ENCODE measurements at places on chromosomes 4 and X.

DNA sequence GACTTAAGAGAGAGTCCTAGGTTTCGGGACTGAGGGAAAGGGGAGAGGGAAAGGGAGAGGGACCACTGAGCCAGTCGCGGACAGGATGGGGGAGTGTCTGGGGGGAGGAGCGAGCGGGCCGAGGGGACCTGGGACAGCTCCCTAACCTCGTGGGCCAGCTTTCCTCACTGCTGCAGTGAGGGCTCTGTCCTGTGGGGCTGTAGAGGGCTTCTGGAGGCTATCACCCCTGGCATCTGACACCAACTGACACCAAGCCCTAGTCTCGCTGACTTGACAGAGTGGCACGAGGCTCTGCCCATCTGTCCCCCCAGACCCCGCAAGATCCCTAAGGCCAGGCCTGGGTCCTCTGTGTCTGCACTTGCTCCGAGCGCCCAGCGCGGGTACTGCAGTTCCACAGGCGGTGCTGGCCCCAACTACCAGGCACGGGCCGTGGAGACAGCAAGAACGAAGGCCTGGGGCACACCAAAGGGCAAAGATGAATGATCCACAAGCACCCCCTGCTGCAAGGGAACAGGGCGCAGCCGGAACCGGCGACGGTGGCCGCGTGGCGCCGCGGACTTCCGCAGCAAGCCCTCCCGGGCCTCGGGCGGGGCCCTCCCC is 465 bp downstream of the HAUS7 start:
- no peak for DNase-seq

GRCh38 chr4:37279121-37279520 is 34.6 kb downstream of the NWD2 start:
- no peak for DNase-seq

- DNase-seq, result no peak
These were observed 105.7 kb downstream of the SLITRK2 start for GRCh38 chrX:145923376-145923775.

DNA sequence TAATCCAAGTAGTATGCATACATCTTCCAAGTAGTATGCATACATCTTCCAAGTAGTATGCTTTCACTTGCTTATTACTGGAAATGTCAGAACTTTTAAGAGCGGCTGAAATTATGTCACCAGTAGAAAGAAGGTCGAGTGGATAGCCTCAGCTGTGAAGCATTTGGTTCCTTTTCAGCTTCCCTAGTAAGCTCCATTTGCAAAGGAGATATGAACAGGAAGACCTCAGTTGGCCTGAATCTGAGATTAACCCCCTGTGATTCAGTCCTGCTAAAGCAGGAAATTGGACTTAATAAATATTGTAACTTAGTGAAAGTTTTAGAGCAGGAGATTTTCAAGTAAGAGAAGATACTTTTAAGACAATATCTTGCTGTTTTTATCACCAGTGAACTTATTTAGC is 48.1 kb downstream of the PCDH7 start:
- no peak for DNase-seq

DNA sequence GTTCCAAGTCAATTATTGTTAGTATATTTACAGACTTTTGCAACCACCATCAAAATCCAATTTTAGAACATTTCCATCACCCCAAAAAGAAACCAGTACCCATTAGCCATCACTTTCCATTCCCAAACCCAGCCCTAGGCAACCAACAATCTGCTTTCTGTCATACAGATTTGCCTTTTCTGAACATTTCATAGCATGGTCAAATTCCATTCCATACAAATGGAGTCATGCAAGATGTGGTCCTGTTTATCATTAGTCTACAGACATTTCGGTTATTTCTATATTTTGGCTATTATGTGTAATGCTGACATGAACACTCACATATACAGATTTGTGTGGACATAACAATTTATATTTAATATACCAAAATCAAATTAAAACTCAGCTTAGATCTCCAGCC is 508.7 kb downstream of the ZNF674 start:
- no peak for DNase-seq

GRCh38 chrX:135931644-135932487 is 38.4 kb downstream of the SAGE1 start:
- no peak for DNase-seq

GRCh38 chr4:2378898-2379297 is 39.5 kb downstream of the ZFYVE28 start:
- DNase-seq, result no peak

DNA sequence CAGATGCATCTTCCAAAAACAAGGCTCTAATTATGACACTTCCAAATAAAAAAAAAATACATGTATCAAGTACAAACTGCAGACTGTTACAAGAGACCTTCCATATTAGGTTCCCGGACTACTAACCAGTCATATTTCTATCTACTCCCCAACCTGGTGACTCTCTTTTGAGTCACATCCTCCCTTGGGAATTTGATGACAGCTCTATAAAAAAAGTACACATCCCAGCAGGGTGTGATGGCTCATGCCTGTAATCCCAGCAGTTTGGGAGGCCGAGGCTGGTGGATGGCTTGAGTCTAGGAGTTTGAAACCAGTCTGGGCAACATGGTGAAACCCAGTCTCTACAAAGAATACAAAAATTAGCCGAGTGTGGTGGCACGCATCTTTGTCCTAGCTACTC is 14.9 kb downstream of the RPGR start:
- DNase-seq, result no peak

DNA sequence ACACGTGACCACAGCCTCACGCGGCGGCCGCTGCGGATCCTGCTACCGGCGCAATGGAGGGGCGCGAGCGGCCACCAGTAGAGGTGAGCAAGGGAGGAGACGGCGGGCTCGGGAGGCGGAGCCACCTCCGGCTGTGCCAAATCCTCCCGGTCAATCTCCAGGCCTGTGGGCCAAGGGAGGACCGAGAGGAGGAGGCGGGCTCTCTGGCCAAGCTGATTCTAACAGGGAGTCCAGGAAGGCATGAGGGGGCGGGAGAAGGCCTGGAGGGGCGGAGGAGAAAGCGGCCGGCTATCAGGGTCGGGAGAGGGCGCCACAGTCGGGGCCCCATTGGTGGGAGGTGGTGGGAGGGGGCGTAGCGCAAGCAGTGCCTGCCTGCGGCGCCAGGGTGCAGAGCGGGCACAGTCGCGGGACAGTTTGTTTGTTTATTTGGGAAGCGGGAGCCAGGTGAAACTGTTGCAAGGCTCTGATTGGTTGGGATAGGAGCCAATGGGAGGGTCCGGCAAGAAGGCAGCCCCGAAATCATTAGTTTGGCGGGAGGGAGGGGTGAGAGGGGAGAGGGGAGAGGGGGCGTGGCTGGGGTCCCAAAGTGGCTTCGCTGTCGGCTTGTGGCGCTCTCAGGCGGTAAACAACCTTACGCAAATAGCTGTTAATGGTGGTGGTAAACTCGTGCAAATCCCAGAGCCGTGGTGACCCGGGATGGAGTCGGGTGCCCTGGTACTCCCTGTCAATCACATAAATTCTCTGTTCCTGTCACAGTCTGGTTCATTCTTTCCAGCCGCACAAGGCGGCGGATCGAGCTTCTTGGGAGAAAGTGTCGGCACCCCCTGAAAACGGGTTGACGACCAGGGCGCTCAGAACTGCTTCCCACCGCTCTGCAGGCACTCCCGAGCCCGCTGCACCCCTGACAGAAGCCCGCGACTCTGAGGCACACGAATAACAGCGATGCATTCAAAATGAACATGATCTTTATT is at the start of gene IRS4:
Gene IRS4, minus strand, starts transcription at position 55 of the 971 bp plus-strand sequence.
- no peak for DNase-seq

DNA sequence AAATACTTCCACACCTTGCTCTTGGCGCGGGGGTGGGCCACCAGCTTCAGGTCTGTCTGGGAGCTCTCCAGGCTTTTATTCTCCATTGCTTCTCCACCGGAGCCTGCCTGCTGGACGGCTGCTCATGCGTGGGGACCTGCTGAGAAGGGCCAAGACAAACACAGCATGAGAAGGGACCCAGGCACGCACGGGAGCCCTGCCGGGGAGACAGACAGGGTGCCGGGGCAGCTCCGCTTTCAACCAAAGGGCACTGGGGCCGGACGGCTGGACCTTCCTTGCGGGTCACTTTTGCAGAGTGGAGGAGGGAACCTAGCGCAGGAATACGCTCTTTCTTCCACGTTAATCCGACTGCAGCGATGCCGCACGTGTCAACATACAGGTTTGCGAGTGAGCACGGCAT is 10.1 kb downstream of the DHRSX start:
- no peak for DNase-seq

- no peak for DNase-seq
These were observed 41.4 kb downstream of the SPRY1 start for GRCh38 chr4:123438031-123438430.

GRCh38 chrX:102976793-102977495 is 39.9 kb downstream of the RAB40AL start:
- no peak for DNase-seq

DNA sequence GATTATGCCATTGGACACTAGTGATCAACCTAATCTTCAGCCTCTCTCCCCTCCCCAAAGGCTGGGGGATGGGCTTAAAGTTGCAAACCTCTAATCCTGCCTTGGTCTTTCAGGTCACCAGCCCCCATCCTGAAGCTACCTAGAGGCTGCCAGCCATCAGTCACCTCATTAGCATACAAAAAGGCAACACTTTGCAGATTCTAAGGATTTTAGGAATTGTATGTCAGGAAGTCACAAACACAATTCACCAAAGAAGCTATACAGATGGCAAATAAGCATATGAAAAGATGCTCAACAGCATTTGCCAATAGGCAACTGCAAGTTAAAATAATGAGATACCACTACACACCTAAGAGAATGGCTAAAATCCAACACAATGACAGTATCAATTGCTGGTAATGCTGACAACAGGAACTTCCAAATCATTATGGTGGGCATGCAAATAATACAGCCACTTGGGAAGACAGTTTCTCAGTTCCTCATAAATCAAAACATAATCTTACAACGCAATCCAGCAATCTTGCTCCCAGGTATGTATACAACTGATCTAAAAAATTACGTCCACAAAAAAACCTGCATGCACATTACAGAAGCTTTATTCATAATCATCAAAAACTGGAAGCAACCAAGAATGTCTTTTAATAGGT is 9.0 kb upstream of the PIM2 start:
- no peak for DNase-seq

- DNase-seq, result peak; percentile 36
These were observed 2637.0 kb downstream of the PCDH7 start for GRCh38 chr4:33357121-33357520.

DNA sequence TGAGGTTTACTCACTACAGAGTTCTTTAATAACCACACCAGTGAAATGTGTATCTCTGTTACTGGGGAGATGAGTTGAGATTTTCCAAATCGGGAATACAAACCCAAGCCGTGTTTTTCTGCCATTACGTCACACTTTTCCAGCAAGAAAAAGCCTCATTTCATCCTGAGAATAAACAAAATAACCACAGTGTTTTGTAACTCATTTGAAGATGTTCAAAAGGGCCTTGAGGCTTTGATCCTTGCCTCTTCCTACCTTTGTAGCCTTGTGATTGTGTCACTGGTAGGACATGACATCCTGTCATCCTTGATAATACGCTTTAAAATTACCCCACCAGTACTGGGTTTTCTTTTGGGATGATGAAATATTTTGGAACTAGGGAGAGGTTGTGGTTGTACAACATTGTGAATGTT is 2.9 kb downstream of the USP11 start:
- DNase-seq, result no peak

DNA sequence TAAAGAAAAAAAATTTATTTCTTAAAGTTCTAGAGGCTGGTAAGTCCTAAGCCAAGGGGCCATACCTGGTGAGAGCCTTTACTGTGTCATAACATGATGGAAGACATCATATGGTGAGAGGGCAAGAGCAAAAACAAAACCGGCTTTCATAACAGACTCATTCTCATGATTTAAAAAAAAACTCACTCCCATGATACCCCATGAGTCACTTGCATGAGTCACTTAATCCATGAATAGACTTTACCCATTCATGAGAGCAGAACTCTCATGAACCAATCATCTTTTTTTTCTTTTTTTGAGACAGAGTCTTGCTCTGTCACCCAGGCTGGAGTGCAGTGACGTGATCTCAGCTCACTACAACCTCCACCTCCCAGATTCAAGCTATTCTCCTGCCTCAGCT is 369.7 kb upstream of the DIAPH2 start:
- DNase-seq, result peak; percentile 34

- no peak for DNase-seq
These were observed 5.2 kb downstream of the RPS4X start for GRCh38 chrX:72271812-72272211.

- DNase-seq, result no peak
These were observed 74.9 kb downstream of the NSG1 start for GRCh38 chr4:4461850-4462249.

DNA sequence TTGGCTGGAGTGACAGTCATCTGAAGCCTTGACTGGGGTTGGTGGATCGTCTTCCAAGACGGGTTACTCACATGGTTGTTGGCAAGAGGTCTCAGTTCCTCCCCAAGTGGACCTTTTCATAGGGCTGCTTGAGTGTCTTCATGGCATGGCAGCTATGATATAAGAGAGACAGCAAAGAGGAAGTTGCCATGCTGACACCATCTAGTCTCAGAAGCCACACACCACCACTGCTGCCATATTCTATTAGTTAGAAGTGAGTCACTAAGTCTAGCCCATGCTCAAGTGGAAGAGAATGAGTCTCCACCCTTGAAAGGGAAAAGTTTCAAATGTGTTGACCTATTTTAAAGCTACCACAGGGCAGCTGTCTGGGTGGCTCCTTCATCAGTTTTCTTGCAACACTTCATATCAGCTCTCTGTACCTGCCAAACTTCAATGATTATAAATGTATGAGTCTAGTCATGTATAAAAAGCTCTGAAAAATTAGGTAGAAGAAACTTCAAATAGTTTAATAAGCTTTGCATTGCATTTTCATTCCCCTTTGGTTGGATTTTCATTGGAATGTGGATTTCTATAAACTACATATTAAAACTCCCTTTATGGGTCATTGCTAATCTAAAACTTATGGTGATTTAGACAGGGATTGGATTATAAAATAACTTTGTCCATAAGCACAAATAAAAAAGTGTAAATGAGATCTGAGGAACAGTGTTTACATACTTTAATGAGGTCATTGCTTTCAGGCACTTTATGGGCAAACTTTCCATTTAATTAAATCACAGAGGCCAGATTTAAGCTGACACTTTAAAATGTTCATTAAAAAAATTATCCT is 68.0 kb upstream of the ATXN3L start:
- peak; percentile 83 for DNase-seq

DNA sequence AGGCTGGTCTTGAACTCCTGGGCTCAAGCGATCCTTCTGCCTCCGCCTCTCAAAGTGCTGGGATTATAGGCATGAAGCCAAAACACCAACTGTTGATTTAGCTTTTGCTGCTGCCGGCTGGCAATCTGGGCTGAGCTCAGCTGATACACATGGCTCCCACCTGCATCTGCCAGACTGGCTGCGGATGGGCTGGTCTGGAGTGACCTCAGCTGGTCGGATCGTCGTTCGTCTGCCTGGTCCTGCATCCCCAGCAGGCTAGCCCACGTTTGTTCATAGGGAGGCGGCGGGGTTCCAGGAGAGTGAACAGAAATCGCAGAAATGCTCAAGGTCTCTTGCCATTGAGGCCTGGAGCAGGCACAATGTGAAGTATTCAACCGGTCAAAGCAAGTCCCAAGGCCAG is 74.4 kb upstream of the DDX3X start:
- no peak for DNase-seq

- no peak for DNase-seq
These were observed 54.9 kb downstream of the PHOX2B start for GRCh38 chr4:41693629-41694028.

- DNase-seq, result no peak
These were observed 5.7 kb downstream of the NSG1 start for GRCh38 chr4:4392501-4393183.

- no peak for DNase-seq
These were observed 419.7 kb downstream of the FAT4 start for GRCh38 chr4:125734504-125734903.

Data from retinal pigment epithelial cell (primary cell).